ENCODE measurements at places on chromosomes 4 and X. TPM values are rescaled to one million over a fixed set of nuclear protein-coding genes. Genes with fewer than 3 reads are reported as not detected.

FAM13A gene
- 25.9 TPM for total RNA-seq

RRH gene
- not detected for total RNA-seq

AMOT gene
- total RNA-seq: 1.2 TPM

SHOX gene
- total RNA-seq: not detected

RNF212 gene
- total RNA-seq: 1.6 TPM

HSFX2 gene
- total RNA-seq: not detected

RHOXF1 gene
- not detected for total RNA-seq

CLCN3 gene
- total RNA-seq: 50.0 TPM

S100P gene
- not detected for total RNA-seq

SSX2 gene
- total RNA-seq: not detected

ZMAT1 gene
- total RNA-seq: not detected

SSX5 gene
- total RNA-seq: not detected

SPANXN4 gene
- total RNA-seq: not detected

Measured in myometrial cell (primary cell).